ENCODE measurements at places on chromosomes 1 and 21.
A peak's percentile ranks its signal among the peaks of the same experiment; 100 is the strongest.

DNA sequence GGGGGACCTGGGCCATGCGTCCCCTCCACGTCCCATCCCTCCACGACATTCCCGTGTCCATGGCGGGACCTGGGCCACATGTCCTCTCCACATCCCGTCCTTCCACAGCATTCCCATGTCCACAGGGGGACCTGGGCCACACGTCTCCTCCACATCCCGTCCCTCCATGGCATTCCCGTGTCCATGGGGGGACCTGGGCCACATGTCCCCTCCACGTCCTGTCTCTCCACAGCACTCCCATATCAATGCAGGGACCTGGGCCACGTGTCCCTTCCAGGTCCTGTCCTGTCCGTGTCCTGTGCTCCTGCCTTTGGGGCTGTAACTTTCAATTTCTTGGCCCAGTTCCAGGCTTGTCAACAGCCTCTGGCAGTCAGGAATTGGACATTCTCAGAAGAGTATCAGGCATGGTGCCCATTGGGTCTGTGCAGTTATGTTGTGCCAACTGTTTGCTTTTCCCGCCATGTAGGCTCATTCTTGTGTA lies 47.1 kb downstream of the WNT9A start:
- no peak for DNase-seq

GRCh38 chr1:224343679-224344078 lies 13.0 kb upstream of the CNIH4 start:
- DNase-seq: peak; percentile 18

DNA sequence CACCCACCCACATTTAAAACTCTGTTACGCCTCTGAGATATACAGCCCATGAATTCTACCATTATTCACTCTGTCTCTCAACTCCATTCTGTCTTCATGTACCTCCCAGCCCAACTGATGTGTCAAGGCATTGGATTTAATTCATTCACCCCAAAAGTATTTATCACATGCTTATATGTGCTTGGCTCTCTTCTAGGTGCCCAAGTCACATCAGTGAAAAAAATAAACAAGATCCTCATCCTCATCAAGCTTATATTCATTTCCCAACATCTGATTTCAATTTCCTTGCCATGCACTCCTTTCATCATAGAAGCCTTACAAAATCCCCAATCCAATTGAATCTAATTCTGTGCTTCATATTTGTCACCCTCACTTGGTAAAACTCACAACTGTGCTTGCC lies 967.6 kb downstream of the LTN1 start:
- peak; percentile 19 for DNase-seq

DNA sequence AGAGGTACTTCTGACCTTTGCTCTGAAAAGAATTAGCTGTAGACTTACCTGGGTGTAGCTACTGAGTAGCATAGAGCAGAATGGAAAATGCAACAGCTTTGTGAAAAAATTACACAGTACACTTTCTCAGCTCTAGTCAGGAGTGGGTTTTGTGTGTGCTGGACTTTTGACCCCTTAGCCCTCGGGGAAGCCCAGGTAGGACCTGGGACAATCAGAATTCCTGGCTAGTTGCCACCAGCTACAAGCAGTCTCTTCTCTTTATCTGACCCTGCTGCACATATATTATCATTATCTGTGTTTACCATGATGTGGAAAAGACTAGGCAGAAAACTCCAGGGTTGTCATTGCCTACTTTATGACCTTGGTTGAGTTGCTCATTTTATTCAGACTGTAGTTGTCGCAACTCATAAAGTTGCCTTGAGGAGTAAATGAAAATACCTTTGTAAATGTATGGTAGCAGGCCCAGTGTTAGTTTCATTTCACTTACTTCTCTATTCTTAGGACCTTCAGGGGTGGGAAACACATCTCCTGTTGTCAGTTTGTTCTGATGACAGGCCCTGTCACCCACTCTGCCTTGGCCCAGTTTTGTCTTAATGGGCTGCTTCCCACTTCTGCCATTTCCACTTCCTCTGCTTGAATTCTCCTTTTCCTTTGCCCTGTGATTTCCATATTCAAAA lies 5.4 kb downstream of the NEK7 start:
- no peak for DNase-seq

- no peak for DNase-seq
These were observed 52.7 kb downstream of the ECE1 start for GRCh38 chr1:21237446-21238088.

- DNase-seq: peak; percentile 0
These were observed 1409.0 kb downstream of the PLA2G4A start for GRCh38 chr1:188237573-188238348.

DNA sequence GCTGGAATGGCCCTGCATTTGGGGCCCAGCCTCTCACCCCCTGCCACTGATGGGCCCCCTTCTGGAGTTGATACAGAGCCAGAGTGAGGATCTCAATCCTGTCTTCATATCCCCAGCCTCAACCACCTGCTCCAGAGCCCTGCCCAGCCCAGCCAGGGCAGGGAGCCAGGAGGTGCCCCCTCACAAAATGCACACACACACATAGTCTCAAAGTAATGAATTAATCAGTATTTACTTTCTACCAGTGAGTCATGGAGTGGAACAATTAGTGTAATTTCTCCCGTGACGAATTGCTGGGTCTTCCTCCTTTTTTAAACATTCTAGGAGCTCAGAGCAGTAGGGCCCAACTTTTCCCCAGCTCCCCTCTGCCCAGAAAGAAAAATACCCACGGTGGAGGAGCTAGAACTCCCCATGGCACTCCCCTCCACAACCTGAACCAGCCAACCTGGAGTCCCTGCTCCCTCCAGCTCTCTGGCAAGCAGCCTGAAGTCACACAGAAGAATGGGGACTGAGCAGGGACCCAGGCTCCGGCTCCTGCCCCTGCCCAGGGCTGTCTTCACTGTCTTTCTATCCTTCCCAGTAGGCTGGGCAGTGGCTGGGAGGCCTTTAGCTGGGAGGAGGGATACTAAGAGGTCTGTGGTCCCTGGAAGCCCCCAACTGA lies 29.3 kb downstream of the SDC3 start:
- peak; percentile 47 for DNase-seq

DNA sequence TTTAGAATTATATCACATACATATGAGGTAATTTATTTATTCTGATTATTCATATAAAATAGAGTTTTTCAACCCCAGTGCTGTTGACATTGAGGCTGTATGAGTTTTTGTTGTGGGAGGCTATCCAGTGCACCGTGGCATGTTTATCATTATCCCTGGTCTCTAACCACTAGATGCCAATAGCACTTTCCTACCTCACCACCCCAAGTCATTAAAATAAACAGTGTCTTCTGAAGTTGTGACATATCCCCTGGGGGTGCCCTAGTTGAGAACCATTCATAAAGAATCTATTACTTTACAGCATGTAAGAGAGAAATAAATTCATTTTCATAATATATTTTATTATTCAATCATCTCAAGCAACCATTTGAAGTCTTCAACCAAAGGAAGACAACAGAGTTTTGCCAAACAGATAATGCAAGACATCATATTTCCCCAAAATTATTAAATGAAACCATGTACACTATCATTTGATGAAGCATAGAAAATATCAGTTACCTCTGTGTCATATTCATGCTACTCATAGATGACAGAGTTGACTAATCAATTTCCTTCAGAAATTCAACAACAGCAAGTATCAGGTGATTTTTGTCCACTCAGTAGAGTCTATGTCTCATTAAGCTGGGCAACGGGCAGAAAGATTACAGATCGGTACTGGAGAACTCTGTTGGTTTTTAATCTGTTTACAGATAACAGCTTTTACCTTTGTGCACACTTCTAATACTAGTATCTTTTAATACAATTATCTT lies 39.5 kb upstream of the RGS1 start:
- no peak for DNase-seq

DNA sequence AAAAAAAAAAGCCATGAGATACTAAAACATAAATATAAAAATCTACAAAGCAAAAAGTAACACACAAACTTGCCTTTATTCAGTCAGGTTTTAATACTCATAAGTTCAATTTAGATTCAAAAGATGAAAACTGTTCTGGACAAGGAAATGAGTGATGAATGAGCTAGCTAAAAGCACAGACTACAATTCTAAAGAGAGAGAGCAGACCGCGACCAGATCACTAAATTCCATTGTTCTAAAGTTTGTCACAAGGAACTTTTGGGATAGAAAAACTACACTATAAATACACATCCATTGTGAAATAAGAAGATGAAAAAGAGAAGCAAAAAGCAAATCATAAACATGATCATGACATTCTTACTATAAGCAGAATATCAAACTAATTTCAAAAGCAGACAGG lies 1.7 kb downstream of the ODF2L start:
- peak; percentile 75 for DNase-seq

GRCh38 chr21:45076245-45076711 lies 1.9 kb downstream of the ADARB1 start:
- DNase-seq: peak; percentile 56

- DNase-seq: no peak
These were observed 345.6 kb downstream of the NPHP4 start for GRCh38 chr1:5646486-5647149.

GRCh38 chr1:231395998-231396390 lies 26.1 kb downstream of the EGLN1 start:
- DNase-seq: no peak

Data from EH (cell line).